Activated CD4-positive, alpha-beta T cell treated with anti-CD3 and anti-CD28 coated beads, Interleukin-2, amount 50 U/mL, for 4 hours (primary cell): ENCODE measurements at places on chromosomes 5 and 9.

- DNase-seq: no peak
These were observed 11.8 kb downstream of the TRUB2 start for GRCh38 chr9:128310461-128310860.

GRCh38 chr5:176406436-176407052 is 9.8 kb downstream of the CLTB start:
- no peak for DNase-seq

DNA sequence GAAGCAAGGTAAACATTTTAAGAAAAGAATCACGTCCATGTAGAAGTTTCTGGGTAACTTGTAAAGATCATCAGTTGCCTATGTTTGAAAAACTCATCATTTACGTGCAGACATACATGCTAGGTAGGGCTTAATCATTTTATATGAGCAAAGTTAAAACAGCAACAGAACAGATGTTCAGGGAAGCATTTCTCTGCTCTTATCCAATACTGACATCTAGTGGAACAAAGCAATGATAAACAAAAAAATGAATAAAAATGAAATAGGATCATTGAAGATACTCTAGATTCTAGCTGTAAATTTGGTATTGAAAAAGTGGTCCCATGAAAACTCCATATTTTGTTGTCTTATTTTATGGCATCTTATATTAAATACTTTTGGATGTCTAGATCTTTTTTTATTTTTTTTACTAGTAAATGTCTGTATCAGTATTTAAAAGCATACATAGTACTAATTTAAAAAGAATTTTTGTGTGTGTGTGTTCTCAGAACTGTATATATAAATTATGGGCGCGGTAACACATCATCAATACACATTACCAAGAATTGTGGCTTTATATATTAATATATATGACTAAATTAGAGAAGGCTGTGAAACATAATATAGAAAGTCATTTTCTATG is 1050.2 kb downstream of the CDH12 start:
- DNase-seq: no peak

DNA sequence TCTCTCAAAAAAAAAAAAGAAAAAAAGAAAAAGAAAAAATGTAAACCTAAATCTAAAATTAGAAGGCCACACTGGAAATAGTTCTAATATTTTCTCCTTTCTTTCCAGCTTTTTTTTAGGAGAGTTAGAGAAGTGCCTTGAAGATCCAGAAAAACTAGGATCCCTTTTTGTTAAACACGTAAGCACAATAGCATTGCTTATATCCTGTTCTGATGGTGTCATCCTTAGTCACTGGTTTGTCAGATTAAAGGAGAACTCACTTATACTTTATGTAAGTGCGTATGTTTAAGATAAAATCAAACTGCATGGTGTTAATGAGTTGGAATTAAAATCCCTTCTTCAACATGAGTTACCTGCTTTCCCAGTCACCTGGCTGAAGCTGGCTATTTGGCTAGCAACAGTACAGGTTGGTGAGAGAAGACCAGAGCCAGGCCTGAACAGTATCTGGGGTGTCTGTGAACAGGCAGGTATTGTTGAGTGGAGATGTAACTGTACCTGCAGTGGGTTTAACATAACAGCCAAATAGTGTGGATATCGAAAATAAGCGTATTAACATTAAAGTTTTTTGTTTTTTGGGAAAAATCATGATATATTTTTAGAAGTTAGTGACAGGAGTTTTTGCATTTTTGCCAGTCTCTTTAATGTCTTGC is 104.7 kb upstream of the OTULINL start:
- DNase-seq: no peak

DNA sequence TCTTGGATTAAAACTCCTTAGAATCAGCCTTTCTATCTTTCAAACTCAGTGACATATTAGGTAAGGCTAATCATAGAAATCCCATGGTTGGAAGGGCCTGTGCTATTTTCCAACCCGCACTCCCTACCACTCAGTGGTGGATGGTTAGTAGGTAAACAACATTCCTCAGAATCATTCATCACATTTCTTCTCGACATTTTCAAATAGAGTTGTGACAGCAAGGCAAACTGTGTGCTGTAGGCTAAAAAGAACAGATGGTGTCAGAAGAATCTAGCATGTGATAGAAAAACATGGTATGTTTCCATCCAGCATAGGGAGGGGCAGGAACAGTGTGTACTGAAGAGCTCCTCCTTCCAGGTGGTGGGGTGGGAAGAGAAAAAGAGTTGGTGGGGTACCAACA is 227.3 kb upstream of the NMUR2 start:
- no peak for DNase-seq

DNA sequence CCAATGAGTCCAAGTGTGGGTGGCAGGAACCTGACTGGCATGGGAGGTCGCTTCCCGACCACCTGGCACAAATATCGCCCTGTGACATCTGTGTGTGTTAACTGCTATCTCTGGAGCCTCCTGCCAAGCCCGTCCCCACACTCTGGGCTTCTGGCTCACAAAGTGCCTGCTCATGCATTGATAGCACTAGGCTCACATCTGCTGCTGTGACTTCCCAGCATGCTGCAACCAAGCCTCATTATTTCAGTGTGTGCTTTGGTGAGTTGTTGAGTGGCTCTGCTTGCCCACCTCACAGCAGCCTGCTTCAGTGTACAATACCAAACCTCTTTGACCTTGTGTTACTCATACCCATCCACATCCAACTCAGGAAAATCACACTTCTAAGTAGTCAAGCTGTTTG is 139.8 kb downstream of the APBA1 start:
- DNase-seq: no peak

GRCh38 chr5:176890455-176891330 is 8.5 kb downstream of the HK3 start:
- DNase-seq: no peak

DNA sequence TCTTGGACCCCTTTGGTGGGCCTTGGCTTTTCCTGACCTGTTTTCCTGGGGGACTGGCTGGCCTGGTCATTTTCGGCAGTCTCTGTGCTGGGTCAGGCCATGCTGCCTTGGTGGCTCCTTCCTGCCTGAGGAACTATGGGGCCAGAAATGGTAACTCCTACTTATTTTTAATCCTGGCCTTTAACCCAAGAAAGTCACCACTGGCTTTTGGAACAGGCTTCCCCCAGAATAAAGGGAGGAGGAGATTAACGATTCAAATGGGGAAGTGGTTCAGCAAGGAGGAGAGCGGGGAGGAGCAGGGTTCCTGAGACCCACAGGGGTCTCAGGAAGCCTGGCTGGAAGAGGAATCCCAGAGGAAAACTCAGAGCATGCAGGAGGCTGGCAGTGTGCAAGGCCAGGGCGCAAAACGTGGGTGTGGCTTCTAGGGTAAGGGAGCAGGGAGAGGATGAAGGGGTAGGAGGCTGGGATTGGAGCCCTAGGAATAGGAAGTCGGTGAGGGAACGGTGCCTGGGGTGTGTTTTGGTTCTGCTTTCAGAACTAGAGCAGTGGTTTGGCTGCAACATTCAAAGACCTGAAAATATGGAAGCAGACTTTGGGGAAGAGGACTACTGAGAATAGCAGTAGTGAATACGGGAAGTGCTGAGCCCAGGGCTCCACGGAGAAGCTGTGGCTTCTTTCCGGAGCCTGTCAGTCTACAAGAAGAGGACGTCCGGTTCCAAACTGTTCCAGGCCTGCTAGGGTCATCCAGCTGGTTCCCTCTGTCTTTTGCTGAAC is 271.1 kb upstream of the KLF4 start:
- no peak for DNase-seq

DNA sequence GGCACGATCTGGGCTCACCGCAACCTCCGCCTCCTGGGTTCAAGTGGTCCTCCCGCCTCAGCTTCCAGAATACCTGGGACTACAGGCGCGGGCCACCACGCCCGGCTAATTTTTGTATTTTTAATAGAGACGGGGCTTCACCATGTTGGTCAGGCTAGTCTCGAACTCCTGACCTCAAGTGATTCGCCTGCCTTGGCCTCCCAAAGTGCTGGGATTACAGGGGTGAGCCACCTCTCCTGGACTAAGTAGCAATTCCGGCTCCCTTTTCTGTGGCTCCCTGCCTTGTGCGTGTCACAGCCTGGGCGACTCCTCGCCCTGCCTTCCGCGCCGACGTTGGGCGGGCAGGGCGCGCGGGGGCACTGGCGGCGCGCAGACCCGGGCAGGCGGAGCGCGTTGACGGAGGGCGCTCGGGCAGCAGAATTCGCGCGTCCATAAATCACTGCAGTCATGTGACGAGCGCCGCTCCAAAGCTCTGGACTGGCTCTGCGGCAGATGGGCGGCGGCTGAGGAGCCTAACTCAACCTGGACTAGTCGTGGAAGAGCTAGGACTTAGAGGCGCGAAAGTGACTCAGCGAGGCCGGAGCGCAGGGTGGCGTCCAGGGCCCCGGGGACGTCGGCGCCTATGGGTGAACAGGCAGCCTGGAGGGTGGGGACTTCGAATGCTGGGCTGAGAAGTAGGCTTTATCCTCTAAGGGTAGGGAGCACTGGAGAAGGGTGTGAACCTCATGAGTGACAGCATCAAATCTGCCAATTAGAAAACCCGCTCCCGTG is 1.4 kb upstream of the CIZ1 start:
- no peak for DNase-seq

DNA sequence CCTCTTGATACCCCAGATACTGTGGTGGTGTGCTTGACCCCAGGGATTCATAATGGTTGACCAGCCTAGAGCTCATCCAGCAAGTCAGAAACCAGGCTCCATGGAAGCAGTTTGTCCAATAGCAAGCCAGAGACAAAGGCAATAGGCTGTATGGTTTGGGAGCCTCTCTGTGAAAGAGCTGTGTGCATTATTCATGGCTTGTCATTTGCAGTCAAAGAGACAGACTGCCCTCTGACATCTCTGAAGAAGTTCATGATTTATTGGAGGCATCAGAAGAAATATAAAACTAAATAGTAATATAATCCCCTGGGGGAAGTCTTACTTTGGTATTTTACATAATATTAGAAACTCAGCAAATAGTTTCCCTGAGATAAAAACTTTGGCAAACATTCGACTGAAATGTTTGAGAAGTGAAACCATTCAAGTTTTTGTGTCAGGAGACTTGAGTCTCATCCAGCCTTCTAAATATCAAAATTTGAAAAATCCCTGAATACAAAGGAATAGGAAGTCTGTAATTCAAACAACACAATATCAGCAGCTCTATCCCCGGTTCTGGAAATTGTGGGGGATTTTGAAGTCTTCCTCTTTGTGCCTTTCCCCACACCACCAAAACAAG is 250.3 kb downstream of the ZSWIM6 start:
- no peak for DNase-seq

DNA sequence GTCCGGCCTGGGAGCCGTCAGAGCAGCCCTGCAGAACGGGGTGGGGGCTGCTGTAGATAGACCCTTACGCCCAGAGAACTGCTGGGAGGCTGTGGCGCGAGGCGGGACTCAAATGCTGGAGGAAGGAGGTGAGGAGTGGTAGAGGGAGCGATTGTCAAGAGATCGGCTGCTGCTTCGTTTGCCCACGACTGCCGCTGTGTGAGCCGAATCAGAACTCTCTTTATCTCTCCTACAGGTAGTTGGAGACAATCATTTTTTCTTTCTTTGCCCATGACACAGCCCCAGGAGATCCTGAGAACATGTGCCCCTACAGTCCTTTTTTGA is 456 bp downstream of the ZNF79 start:
- peak; percentile 40 for DNase-seq

- no peak for DNase-seq
These were observed 97.0 kb downstream of the KLHL3 start for GRCh38 chr5:137638841-137639240.

GRCh38 chr9:105299190-105299854 is 54.9 kb downstream of the SLC44A1 start:
- no peak for DNase-seq

- peak; percentile 64 for DNase-seq
These were observed 10.2 kb downstream of the HAND1 start for GRCh38 chr5:154467655-154468354.

DNA sequence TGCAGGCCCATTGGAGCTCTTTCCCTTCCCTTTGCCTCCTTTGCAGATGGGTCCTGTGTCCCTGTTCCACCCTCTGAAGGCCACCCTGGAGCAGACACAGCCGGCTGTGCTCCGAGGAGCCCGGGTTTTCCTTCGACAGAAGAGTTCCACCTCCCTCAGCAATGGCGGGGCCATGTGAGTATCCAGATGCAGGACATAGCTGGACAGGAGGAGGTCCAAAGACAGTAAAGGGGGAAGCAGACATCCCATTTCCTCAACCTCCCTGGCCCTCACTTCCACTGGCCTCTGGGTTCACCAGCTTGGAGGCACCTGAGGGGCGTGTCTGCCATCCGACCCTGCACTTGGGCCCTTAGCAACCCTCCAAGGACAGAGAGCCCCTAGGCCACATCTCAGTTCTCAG is 237.9 kb downstream of the CACNA1B start:
- no peak for DNase-seq

- DNase-seq: no peak
These were observed 312.1 kb downstream of the CDH12 start for GRCh38 chr5:22541037-22541436.

- no peak for DNase-seq
These were observed 140.7 kb downstream of the C9orf50 start for GRCh38 chr9:129480227-129480626.

DNA sequence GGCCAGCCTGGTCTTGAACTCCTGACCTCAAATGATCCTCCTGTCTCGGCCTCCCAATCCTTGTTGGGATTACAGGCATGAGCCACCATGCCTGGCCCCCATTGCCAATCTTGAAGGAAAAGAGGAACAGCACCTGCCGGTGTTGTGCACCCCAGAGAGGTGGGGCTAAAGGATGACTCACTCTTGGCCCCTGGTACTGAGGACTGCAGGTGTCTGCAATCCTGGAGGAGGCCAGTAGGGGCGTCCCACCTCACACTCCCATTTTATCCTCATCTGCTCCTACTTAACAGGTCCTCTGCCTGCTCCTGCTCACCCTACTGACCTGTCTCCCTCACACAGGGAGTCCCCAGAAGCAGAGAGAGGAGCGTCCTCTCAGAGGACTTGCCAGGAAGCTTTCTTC is 390.4 kb downstream of the ARHGEF28 start:
- no peak for DNase-seq

DNA sequence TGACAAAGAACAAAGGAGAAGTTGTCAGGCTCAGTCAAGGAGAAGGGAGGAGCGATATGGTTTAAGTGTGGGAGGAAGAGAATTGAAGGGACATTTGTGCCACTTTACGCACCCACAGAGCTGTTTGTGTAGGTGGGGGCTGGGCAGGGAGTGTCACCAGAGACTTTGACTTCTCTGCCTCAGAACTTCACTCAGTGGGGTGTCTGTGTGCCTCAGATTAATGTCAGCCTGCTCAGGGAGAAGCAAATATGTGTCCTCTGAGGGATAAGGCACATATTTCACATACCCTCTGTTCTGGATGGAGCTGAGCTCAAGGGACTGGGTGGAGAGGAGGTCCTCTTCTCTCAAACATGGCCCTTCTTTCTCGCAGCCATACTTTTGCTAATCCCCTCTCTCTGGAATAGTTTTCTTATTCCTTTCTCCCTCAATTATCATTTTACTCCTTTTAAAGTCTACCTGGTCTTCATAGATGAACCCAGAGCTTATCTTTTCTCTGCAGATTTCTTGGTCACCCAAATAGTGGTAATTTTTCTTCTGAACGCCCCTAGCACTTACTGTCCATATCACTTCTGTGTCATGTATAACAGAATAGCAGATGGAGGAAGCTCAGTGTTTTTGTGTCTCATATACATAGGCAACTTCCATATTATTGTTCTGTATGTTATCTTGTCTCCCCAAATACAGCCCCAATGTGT is 77.0 kb downstream of the IQGAP2 start:
- no peak for DNase-seq

GRCh38 chr5:43038496-43038989 is 1.6 kb downstream of the ANXA2R start:
- no peak for DNase-seq
